Cardiac muscle cell (in vitro differentiated cells and primary cell): ENCODE measurements at places on chromosomes 3 and 15. TPM values are rescaled to one million over a fixed set of nuclear protein-coding genes. Genes with fewer than 3 reads are reported as not detected.
A peak's percentile ranks its signal among the peaks of the same experiment; 100 is the strongest.

DNA sequence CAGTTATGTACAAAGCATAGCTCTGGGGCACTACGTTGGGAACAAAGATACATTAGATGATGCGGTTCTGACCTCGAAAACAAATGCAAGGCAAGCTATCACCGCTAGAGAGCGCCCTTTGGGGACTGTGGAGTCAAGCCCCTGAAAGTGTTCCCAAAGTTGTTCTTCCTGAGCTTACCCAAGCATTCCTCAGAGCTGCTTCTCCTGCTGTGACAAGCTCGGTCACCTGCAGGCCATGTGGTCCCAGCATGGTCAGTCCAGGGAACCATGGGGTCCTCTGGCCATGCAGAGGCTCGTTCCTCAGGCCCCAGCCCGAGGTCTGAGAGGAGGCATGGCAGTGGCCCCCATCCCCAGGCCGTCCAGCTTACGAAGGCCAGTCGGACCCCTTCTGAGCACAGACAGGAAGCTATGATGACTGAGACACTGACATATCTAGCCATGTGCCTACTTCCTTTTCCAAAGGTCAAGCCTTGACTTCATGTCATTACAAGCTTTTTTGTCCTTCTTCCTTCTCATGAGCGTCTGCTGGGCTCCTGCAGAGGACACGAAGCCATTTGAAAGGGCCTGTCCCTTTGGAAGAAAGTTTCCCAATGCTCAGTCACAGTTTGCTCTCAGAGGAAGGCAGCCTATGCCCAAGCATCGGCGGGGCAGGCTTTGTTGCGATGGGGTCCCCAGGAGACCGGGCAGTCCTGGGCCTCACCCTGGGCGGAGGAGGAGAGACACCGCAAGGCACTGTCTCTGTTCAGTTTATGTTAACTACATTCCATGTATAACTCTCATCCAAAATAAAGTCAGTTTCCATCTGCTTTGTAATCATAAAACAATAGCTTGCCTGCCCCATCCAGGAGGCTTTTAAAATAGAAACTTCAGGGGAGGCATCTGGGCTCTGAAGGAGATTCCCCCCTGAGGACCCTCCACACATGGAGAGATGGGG is 79.3 kb downstream of the ATP10A start:
- no peak overlapping the region for H3K4me3 ChIP-seq
- no peaks in the 10 kb centered on the region for H3K27me3 ChIP-seq
- peak; percentile 15 for DNase-seq
- H3K36me3 ChIP-seq = no peaks in the 10 kb centered on the region
- H3K27ac ChIP-seq = no peak overlapping the region

GRCh38 chr15:66251790-66252684 is 1.5 kb downstream of the MEGF11 start:
- H3K27me3 ChIP-seq = peaks cover 93% of the 10 kb centered on the region
- peak; percentile 79 for DNase-seq

- no peaks in the 10 kb centered on the region for H3K36me3 ChIP-seq
- no peak overlapping the region for H3K27ac ChIP-seq
- no peaks in the 10 kb centered on the region for H3K27me3 ChIP-seq
- H3K4me3 ChIP-seq = no peak overlapping the region
- peak; percentile 93 for DNase-seq
Observed at GRCh38 chr3:148962513-148962912, 28.8 kb upstream of the GYG1 start.

DNA sequence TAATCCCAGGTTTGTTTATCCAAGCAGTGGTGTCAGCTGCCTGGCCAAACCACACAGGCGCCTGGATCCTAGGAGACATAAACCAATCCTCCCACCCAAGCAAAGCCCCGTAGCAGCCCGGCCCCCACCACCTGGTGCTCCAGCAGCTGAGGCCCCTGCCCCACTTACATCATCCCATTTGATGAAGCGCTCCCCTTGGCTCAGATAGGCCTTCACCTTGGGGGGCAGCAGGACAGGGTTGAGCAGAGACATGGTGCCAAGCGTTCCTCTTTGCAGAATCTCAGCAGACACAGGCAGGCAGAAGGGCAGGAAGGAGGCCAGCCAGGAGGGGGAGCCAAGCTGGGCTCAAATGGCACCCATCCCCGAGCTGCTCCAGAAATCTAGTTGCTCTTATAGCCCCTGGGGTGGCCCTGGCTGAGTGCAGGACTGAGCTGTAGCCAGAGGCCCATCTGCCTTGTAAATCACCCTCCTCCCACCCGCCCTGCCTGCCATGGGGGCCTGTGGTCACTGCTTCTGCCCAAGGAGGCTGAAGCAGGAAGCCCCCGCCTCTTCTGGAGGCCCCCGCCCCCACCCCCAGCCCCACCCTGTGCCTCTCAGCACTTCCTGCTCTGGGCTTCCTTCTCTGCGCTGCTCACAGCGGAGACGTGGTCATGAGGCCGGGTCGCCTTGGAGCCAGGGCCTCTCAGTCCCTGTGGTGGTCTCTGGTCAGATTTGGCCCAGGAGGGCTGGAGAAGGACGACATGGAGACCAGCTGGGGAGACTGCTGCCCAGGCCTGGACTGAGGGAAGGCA is at the start of gene PLCB2:
Gene PLCB2, minus strand, starts transcription at position 515 of the 791 bp plus-strand sequence. Its CDS starts 263 bp downstream, at position 252.
- H3K27me3 ChIP-seq = peaks cover 6% of the 10 kb centered on the region
- no peaks in the 10 kb centered on the region for H3K36me3 ChIP-seq
- peaks cover 36% of the 10 kb centered on the region for H3K4me1 ChIP-seq
- H3K4me3 ChIP-seq = no peak within 1 kb of the TSS
- no peak for DNase-seq

UQCC5 gene
- 1.0 and 23.8 TPM in 2 replicates for total RNA-seq

DNA sequence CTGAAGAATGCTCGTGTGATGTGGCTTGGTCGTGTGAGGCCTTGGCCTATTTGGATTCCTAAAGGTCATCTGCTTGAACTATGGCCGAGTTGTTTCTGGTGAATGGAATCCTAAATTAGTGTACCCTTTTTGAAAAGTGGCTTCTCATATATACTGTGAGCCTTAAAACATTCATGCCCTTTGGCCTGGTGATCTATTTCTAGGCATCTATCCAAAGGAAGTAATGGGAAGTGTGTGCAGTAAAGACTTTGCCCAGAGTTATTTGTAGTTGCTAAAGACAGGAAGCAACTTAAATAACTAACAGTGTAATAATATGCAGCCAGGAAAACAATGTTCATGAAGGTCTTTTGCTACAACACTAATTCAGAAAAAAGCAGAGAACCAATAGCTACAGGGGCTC is 3.0 kb downstream of the DGKG start:
- H3K27ac ChIP-seq = no peak overlapping the region
- peaks cover 53% of the 10 kb centered on the region for H3K27me3 ChIP-seq
- H3K36me3 ChIP-seq = no peaks in the 10 kb centered on the region

DNA sequence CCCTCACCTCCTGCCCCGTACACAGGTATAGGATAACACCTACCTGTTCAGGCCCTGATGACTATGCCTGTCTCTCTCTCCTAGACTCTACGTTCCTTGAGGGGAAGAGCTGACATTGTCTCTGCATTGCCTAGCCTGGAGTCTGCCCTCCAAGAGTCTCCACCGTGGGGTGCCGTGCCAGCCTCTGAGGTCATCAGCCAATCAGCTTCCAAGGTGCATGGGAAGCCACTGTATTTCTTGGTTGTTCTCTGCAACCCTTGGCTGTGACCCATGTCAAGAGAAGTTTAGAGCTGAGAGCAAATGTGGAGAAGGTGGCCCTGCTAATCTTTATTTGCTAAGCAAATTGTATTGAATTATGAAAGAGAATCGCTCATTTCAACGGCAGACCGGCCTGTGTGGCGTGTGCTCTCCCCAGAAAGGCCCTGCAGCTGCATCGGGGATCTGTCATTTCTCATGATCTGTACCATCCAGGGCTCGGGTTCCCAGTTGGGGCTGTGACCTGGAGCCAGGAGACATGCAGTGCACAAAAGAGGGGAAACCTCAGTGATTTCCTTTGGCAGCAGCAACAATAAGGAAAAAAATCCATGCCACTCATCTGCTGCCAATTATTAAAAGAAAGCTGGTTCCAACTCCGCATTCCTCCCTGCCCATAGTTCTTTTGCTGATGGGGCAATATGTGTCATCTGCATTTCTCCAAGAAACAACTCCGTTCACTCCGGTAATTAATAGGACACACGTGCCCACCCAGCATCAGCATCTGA is 182.2 kb downstream of the MEGF11 start:
- DNase-seq = no peak
- H3K4me3 ChIP-seq = no peak overlapping the region
- no peak overlapping the region for H3K27ac ChIP-seq
- H3K27me3 ChIP-seq = no peaks in the 10 kb centered on the region

DNA sequence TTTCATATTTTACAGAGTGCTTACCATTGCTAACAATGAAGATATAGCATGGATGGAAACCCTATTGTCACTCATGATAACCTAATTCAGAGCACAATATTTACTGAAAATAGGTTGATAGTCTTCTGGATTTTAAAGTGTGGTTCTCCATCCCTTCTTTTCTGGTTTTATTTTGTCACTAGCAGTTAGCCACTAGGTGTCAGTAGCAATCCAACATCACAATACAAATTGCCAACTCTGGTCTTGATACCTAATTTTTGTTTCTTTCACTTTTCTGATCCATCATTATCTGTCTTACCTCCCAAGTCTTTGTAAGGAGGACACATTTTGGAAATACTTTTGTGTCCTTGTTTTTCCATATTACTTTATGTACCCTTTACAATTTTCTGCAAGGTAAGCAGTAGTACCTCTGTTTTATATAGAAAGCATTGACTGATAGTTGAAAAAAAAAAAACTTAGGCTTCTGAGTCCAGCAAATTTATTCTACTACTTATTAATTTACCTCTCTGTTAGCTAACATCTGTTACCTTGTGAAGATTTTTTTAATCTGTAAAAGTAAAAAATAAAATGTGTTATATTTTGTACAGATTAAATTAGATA is 28.3 kb upstream of the CRYBG3 start:
- no peaks in the 10 kb centered on the region for H3K27me3 ChIP-seq
- DNase-seq = peak; percentile 76
- H3K4me3 ChIP-seq = no peak overlapping the region
- H3K27ac ChIP-seq = no peak overlapping the region
- no peaks in the 10 kb centered on the region for H3K4me1 ChIP-seq
- no peaks in the 10 kb centered on the region for H3K36me3 ChIP-seq

ST8SIA2 gene
- 4.8 and 5.9 TPM in 2 replicates for total RNA-seq

GRCh38 chr15:78420220-78420619 is 17.8 kb upstream of the IREB2 start:
- DNase-seq = no peak
- H3K4me3 ChIP-seq = no peak overlapping the region
- no peaks in the 10 kb centered on the region for H3K4me1 ChIP-seq
- no peaks in the 10 kb centered on the region for H3K36me3 ChIP-seq
- H3K27me3 ChIP-seq = no peaks in the 10 kb centered on the region

DNA sequence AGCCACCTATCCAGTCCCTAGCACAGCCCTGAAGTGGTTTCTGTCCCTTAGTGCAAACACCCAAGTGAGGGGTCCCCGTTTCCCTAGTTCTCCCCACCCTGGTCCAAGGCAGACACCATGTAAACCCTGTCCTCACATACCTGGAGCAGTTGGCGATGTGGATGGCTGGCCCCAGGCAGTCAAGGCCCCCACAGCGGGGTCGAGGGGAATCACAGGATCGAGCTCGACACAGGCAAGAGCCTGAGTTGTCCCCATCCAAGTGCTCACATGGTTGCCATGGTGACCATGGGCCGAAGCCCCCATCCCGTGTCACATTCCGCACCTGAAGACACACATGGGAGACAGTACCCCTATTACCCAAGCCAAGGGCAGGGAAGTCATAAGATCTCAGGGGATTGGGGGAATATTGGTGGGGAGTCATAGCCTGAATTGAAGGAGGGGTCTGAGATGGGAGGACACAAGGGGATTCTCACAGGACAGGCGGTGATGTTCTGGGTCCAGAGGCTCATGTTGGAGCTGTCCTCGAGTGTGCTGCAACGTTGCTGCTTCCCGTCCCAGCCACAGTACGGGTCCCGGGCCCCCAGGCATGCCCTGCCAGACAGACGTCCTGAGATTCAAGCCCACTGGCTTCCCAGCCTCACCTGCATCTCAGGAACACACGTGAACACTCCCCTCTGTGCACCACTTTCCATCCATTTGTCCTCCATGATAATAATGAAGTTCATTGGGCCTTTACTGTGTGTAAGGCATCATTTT is 112.1 kb downstream of the SEMA5B start:
- H3K27me3 ChIP-seq = no peaks in the 10 kb centered on the region
- no peaks in the 10 kb centered on the region for H3K4me1 ChIP-seq
- DNase-seq = no peak
- no peaks in the 10 kb centered on the region for H3K36me3 ChIP-seq

DNA sequence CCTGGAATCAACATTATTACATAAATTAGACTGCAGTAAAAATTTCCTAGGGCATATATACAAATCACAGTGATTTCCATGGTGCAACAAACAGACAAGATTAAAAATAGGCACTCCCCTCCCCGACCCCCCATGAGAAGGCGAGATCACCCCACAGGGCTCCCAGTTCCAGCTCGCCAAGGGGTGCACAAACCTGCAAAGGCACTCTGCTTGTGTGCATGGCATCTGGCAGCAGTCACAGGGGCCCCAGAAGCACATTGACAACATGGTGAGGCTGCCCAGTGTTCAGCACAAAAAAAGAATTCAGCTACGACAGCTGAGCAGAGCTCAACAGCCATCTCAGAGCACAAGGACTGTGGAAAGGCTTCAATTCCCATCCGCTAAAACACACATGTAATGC is 19.2 kb upstream of the CERS3 start:
- peaks cover 16% of the 10 kb centered on the region for H3K27me3 ChIP-seq
- no peak for DNase-seq
- no peak overlapping the region for H3K4me3 ChIP-seq
- no peaks in the 10 kb centered on the region for H3K4me1 ChIP-seq

GRCh38 chr15:63338170-63338569 is 43.5 kb downstream of the CA12 start:
- no peaks in the 10 kb centered on the region for H3K36me3 ChIP-seq
- no peaks in the 10 kb centered on the region for H3K4me1 ChIP-seq
- DNase-seq = peak; percentile 27
- H3K4me3 ChIP-seq = no peak overlapping the region
- H3K27ac ChIP-seq = no peak overlapping the region

GRCh38 chr3:83601704-83602103 is 1357.1 kb upstream of the CADM2 start:
- H3K27ac ChIP-seq = no peak overlapping the region
- no peaks in the 10 kb centered on the region for H3K4me1 ChIP-seq
- H3K36me3 ChIP-seq = no peaks in the 10 kb centered on the region
- H3K4me3 ChIP-seq = no peak overlapping the region

ASB14 gene
- total RNA-seq = not detected in 2 replicates

DNA sequence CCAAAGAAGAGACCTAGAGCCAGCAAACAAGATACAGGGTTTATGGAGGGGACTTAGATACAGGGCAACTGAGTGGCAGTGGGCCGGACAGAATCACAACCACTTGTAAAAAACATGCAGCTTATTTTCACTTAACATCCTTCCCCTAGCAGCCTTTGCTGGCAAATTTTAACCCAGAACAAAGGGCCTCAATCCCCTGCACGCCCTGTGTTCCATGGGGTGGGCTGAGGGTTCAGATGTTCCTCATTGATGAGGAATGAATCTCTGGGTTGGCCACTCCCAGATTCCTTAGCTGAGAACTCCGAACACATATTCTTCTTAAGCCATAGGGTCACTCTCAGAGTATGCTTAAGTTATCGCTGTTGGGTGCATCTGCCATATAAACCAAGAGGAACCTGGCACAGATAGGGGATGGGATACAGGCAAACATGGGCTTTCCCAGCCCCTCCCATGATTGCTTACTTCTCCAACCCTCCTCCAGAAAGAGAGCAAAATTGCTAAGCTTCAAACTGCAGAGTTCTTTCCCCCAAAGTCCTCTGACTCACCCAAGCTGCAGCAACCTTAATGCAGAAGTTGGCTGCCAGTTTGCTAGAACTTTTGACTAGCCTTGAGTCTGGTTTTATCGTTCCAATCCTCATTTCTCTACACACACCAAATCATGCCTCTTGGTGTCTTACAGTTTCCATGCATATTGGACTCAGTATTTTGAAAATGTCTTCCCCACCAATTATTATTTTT is 146.9 kb downstream of the CD47 start:
- peaks cover 2% of the 10 kb centered on the region for H3K4me1 ChIP-seq
- no peak overlapping the region for H3K27ac ChIP-seq
- H3K4me3 ChIP-seq = no peak overlapping the region
- H3K36me3 ChIP-seq = no peaks in the 10 kb centered on the region
- peak; percentile 43 for DNase-seq
- H3K27me3 ChIP-seq = no peaks in the 10 kb centered on the region
